Adrenal gland (tissue), 19 donors: ENCODE measurements at places on chromosomes 13 and 19.
A peak's percentile ranks its signal among the peaks of the same experiment; 100 is the strongest.

GRCh38 chr19:4830768-4831265 lies 695 bp downstream of the TICAM1 start:
- DNase-seq: no peak

GRCh38 chr19:19552798-19553197 lies 14.7 kb downstream of the CILP2 start:
- DNase-seq: no peak

DNA sequence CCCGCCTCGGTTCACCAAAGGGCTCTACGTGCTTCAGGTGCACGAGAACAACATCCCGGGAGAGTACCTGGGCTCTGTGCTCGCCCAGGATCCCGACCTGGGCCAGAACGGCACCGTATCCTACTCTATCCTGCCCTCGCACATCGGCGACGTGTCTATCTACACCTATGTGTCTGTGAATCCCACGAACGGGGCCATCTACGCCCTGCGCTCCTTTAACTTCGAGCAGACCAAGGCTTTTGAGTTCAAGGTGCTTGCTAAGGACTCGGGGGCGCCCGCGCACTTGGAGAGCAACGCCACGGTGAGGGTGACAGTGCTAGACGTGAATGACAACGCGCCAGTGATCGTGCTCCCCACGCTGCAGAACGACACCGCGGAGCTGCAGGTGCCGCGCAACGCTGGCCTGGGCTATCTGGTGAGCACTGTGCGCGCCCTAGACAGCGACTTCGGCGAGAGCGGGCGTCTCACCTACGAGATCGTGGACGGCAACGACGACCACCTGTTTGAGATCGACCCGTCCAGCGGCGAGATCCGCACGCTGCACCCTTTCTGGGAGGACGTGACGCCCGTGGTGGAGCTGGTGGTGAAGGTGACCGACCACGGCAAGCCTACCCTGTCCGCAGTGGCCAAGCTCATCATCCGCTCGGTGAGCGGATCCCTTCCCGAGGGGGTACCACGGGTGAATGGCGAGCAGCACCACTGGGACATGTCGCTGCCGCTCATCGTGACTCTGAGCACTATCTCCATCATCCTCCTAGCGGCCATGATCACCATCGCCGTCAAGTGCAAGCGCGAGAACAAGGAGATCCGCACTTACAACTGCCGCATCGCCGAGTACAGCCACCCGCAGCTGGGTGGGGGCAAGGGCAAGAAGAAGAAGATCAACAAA lies 2.6 kb downstream of the PCDH17 start:
- DNase-seq: no peak

DNA sequence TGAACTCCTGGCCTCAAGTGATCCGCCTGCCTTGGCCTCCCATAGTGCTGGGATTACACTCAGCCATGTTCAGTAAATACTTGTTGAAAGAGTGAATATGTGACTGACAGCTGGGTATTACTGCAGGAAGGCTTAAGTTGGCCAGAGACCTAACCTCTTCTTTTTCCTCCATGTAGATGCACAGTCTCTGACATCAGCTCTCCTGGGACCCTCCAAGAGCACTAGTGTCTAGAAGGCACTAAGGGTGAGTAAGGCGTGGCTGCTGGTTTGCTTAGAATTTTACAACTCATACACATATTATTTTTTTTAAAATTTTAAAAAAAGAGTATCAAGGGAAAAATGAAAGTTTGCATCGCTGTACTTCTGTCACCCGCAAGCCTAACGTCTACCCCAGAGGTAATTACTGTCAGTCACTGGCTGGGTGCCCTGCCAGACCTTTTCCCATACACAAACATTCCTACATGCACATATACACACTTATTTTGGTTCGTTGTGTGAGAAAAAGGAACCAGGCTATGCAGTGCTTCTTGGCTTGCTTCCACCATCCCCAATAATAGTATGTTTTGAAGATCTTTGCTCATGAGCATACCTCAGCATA lies 122.0 kb downstream of the SIPA1L3 start:
- DNase-seq: no peak

DNA sequence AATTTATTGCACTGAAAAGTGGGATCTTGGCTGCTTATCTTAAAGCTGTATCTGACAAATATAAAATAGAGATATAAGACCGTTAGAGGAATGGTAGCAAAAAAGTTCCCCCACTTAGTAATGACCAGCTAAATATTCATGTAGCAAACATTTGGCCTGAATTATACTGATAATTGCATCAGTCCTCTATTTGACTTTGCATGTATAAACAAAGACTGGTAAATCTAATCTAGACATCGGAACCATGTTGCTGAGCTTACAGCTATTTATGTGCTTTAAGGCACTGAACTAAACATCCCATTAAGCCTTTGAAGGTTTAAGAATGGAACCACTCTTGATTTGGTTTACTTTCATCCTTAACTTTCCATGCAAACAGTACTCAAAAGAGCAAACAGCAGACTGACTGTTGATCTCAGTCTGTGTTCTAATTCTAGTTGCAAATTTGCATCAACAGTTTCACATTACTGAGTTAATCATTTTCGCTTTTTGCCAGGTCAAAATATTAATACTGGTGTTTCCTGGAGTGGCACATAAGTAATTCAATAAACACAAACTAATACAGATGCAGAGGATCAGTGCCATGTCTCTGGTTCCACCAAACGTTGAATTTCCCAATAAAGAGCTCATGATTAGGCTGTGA lies 203.5 kb upstream of the HTR2A start:
- no peak for DNase-seq

- DNase-seq: no peak
Measured at GRCh38 chr19:55344444-55344843, 4.8 kb downstream of the KMT5C start.

DNA sequence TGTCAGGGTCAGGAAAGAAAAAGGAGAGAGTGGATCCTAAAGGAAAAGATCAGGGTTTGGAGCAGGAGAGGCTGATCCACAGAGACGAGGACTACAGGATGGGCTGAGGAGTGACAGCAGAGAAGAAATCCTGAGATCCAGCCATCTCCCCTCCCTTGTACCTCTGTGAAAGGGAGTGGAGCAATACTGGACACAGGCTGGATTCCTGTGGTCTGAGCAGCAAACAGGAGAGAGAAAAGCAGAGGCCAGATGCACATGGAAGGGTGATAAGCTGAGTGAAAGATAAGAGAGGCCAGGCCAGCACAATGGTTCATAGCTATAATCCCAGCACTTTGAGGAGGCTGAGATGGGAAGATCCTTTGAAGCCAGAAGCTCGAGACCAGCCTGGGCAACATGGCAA lies 472.1 kb upstream of the TSHZ3 start:
- no peak for DNase-seq

- DNase-seq: no peak
Measured at GRCh38 chr13:72696579-72696978, 30.9 kb downstream of the MZT1 start.

GRCh38 chr19:35755550-35756376 lies 1.1 kb downstream of the HSPB6 start:
- DNase-seq: peak; percentile 90

DNA sequence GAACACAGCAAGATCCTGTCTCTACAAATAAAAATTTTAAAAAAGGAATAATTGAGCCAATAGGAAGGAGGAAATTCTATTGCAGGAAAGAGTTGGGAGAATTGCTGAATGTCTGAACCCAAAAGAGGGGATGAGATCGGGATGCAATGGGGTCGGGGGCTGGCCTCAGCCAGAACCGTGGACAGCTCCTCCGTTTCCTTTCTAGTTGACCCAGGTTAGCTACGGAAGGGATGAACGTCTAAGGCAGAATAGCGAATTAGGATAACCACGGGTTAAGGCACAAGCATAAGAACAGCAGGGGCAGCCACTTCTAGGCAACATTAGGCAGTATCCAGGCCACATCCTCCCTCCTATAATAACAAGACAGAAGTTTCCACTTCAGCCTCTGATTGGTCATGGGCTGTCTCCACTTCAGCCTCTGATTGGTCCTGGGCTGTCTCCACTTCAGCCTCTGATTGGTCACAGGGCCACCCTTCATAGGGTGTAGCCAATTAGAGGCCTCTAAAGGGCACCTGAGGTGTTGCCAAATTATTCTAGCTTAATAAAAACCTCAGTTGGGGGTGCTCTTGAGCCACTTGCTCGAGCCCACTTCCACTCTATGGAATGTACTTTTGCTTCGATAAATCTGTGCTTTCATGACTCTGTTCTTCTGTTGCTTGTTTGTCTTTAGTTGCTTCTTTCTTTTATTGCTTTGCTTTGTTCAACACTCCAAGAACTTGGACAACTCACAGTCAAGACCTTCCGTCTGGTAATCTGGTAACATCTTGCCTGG lies 24.9 kb upstream of the TPM4 start:
- no peak for DNase-seq

- DNase-seq: no peak
Measured at GRCh38 chr13:76552041-76552772, 334.0 kb downstream of the KCTD12 start.

GRCh38 chr13:98459171-98459681 lies 117.7 kb downstream of the STK24 start:
- no peak for DNase-seq

- no peak for DNase-seq
Measured at GRCh38 chr19:13363954-13364353, 142.3 kb downstream of the CACNA1A start.

- peak; percentile 8 for DNase-seq
Measured at GRCh38 chr19:14835011-14835410, at the start of the genes OR7A5 and OR7C1. Gene OR7A5, minus strand, starts transcription at chr19:14835185. Its CDS starts 6,944 bp downstream, at chr19:14828241. Gene OR7C1, minus strand, starts transcription at chr19:14835185. Its CDS starts 35,049 bp downstream, at chr19:14800136.

DNA sequence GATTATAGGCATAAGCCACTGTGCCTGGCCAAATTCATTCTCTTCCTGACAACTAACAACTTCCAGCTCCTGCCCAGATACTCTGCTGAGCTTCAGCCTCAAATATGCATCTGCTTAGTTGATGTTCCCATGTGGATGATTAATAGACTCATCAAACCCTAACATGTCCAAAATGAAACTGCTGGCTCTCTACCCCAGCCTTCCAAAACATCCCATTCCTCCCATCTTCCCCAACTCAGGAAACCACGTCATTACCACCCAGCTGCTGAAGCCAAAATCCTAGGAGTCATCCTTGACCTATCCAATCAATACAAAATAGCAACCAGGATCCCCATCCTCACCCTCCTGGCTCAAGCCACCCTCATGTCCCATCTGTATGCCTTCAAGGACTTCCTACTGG lies 20.9 kb downstream of the POU2F2 start:
- DNase-seq: no peak

GRCh38 chr19:4534836-4535658 lies at the start of gene PLIN5:
Gene PLIN5, minus strand, starts transcription at chr19:4535224. Its CDS starts 1,150 bp downstream, at chr19:4534074.
- DNase-seq: peak; percentile 83

- DNase-seq: no peak
Measured at GRCh38 chr13:109166804-109167203, 537.4 kb downstream of the MYO16 start.

- DNase-seq: no peak
Measured at GRCh38 chr13:95455782-95456181, 96.7 kb upstream of the CLDN10 start.

GRCh38 chr13:103238441-103238840 lies 172.2 kb upstream of the SLC10A2 start:
- DNase-seq: no peak

GRCh38 chr13:90430127-90430526 lies 917.4 kb upstream of the MIR17HG start:
- no peak for DNase-seq

GRCh38 chr19:41998246-41999020 lies 4.4 kb upstream of the ATP1A3 start:
- no peak for DNase-seq

GRCh38 chr13:45718063-45718462 lies 15.9 kb downstream of the CBY2 start:
- DNase-seq: no peak

GRCh38 chr13:65605396-65605795 lies 1624.7 kb downstream of the PCDH9 start:
- DNase-seq: no peak

DNA sequence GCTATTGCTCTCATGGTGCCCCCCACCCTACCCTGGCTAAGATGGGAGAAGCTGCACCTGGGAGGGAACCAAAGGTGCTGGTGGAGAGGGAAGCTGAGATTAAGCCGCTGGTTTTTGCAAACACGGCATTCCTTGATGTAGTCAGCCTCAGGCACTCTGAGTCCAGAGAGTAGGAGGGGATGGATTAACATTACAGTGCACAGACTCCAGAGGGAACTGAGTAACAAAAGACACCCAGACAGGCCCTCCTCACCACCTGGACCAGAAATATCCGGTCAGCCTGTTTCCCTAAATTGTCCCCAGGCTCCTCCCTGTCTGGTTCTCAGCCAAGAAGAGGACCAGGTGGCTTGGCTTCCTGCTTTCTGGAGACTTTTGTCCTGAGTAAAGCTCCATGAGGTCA lies 28.9 kb upstream of the PABPC3 start:
- DNase-seq: no peak

DNA sequence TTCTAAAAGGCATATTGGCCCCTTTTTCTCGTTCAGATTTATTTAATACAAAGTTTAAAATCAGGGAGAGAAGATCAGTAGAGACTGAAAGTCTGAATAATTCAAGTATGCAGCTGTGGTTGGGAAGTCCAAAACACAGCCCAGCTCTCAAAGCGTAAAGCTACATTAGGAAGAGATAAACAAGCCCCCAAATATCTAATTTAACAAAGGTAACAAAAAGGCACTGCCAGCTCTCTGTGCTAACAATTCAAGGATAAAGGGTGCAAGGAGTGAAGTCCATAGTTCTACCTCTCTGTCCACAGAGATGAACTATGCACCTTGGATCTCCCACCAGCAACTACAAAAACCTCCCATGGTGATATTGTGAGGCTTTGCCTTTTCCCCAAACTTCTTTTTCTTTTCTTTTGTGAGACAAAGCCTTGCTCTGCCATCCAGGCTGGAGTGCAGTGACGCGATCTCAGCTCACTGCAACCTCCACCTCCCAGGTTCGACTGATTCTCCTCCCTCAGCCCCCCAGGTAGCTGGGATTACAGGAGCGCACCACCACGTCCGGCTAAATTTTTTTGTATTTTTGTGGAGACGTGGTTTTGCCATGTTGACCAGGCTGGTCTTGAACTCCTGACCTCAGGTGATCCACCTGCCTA lies 104.4 kb downstream of the LHFPL6 start:
- DNase-seq: no peak

- no peak for DNase-seq
Measured at GRCh38 chr13:81609335-81609734, 1268.4 kb upstream of the SPRY2 start.

DNA sequence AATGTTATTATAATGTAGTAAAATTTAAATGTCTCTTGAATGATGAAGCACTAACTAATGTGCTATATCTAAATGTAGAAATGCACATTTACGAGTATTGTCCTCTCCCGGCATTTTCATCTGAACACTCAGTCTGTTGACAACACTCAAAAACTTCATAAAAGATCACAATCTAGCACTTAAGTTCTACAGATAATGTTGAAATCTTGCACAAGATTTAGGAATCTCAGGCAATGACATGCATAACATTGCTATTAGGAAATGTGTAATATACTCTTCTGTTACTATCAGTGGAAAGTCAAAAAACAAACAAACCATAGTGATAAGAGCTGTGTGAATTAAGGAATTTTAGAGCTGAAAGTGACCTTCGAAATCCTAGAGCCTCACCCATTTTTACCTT lies 37.5 kb upstream of the XPO4 start:
- DNase-seq: no peak
